ENCODE measurements at places on chromosomes 4 and X.

DNA sequence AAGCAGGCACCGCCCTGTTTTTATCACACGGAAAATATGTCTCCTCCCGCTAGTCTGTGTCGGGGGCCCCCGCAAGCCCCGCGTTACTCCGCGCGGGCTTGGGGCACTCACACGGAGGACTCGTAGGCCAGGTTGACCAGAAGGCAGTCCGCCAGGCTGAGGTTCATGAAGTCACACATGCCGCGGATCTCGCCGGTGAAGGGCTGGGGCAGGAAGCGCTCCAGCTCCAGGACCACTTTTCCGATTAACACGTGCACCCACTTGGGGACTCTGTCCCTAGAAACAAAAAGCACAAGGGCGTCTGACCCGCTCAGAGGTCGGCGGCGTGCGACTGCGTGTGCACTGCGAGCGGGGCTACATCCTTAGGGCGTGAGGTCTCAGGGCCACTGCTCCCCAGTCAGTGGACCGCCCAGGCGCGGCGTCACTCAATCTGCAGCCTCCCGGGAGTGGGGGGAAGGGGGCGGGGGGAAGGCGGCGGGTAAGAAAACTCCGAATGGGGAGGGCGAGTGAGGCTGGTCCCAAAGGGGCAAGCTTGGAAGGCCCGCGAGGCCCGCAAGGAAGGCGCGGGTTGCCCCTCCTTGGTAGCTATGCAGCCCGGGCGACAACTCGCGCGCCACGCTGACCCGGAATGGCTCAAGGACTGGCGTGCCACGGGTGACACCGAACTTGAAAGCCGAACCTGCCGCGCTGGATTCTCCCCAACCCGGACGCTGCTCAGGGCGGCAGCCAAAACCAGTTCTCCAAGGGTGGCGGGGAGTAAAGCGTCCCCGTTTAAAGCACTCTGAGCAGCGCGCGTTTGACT lies 722 bp downstream of the NAAA start:
- DNase-seq = peak; percentile 65

- no peak for DNase-seq
Measured at GRCh38 chr4:165101641-165102040, 11.0 kb downstream of the TMEM192 start.

GRCh38 chr4:140993370-140993769 lies 139.9 kb downstream of the RNF150 start:
- no peak for DNase-seq

DNA sequence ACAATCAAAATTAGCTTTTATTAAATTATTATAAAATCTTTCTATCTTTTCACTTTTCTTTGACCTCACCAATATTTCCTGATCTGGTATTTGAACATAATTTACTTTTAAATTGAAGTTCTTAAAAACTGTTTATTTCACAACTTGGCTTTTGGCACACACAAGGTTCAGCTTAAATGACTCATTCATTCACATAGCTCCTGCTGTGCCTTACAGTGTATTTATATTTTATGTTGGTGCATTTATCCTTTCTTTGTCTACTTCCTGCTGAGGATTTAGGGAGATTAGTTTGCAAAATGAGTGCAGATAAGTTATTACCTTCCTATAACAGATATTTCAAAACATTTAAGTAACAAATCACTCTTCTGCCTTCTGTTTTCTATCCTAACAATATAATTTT lies 430.6 kb downstream of the DTHD1 start:
- DNase-seq = no peak

DNA sequence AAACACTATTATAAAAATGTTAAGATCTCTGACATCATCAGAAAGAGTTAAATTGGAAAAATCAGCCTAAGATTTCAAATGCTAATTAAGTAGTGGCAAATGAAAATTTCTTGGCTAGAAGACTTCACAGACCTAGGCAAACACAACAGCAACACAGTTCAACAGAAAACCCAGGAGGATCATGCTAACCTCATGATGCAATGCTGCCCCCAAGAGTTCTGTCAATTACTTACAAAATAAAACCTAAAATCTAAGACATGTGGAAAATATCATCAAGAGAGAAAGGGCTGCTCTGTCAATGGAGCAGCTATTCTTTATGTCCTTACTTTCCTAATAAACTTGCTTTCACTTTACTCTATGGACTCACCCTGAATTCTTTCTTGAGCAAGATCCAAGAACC lies 21.0 kb downstream of the S100G start:
- DNase-seq = no peak

- DNase-seq = no peak
Measured at GRCh38 chr4:16169490-16169889, 56.8 kb downstream of the TAPT1 start.
